ENCODE measurements at places on chromosomes 7 and 10.

DNA sequence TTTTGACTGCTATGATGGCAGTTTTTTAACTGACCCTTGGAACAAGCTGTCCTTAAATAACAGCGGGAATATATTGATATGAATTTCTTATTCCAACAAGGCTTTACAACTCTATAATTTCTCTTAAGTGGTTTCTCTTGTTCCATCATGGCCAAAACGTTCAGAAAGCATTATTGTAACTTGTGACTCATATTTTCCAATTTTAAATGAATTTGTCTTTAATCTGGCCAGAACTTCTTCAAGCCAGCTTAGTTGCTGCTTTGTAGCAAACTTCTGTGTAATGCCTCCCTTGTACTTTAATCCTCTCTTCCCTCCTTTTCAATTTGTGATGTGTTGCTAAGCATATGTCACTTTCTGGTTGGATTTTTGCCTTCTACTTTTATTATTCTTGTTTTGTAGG lies 271.9 kb downstream of the KIF20B start:
- no peak for DNase-seq

DNA sequence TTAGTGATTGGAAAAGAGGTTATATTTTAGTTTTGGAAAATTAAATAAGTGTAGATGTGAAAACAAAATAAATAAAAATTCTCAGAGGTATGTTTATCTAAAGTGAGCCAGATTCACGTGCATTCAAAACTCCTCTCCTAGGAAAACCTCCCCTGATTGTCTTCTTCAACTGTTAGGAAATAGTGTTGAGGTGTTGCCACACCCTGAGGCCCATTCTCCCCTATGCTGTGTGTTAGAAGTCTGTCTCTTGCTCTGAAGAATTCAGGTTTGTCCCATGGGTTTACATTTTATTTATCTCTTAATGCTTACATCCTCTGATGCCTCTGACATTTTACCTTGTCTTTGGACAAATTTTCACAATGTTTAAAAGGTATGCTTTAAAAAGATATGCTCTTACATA lies 40.3 kb downstream of the PTPRE start:
- DNase-seq, result no peak

DNA sequence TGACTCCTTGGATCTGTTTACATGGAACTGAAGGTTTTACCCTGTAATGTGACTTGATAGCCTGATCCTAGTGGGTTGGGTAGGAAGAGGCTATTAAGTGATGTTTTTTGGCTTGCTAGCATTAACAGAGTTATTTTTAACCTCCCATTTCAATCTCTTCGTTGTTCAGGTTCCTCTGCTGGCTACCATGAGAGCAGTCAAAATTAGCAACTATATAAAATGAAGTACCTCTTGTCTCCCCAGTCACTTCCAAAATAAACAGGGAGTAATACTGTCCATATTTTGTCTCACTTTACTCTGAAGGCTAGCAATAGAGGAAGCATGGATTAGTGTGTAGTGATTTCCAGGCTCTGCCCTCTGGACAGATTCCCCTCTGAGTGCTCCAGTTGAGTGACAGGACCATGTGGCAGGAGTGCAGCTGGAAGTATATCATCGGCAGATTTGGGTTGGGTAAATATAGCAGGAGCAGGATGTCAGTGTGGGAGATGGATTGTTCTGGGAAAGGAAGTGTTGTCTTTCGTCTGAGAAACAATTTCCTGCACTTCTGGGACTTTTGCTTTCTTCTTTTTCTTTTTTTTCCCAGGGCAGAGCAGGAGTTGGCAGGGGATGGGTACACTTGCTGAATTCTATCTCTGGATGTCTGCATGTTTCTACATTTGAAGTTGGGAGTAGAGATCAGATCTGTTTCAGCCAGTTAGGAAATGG lies 35.2 kb downstream of the GBF1 start:
- DNase-seq, result no peak

- peak; percentile 39 for DNase-seq
Measured at GRCh38 chr7:154568346-154568745, 434.6 kb downstream of the PAXIP1 start.

DNA sequence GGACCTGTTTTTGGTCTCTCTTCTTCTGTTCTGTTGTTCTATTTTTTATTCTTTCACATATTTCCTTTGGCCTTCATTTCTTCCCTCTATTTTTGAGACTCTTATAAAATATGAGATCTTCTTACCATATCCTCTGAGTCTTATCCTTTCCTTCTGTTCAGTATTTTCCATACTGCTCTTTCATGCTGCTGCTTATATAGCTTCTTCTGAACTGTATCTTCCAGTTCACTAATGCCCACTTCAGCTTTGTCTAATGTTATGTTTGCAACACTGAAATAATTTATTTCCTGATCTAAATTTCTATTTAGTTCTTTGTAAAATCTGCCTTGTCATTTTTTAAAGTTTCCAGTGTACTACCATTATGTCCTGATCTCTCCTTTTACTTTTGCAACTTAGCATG lies 12.8 kb downstream of the TMEM168 start:
- DNase-seq, result no peak

DNA sequence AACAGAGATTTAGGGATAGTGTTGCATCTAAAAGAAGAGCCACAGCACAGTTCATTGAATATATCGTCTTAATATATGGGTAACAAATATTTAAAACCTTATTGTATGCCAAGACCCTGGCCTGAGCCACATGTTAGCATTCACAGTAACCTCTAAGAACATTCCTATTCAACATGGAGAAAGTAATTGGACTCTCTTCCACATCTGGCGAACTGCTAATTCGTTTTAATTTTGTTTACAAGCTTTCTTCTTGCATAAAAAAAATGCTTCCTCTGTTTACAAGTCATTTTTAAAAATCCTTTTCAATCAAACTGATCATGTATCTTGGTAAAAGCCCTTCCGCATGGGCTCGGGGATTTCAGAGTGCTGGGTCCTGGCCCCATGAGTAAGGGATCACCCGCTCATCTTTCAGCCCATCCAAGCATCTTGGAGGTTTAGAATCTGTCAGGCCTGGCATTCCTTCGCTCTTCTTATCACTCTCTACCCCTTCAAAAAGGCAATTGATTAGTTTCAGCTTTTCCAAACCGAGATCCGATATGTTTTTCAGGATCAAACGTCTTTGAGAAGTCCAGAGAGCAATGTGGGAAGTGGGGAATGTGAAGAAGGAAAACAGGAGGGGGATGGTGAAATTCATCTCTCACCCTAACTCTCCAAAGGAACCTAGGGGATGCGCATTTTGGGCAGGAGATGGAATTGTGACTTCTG lies 7.3 kb downstream of the TWIST1 start:
- no peak for DNase-seq

DNA sequence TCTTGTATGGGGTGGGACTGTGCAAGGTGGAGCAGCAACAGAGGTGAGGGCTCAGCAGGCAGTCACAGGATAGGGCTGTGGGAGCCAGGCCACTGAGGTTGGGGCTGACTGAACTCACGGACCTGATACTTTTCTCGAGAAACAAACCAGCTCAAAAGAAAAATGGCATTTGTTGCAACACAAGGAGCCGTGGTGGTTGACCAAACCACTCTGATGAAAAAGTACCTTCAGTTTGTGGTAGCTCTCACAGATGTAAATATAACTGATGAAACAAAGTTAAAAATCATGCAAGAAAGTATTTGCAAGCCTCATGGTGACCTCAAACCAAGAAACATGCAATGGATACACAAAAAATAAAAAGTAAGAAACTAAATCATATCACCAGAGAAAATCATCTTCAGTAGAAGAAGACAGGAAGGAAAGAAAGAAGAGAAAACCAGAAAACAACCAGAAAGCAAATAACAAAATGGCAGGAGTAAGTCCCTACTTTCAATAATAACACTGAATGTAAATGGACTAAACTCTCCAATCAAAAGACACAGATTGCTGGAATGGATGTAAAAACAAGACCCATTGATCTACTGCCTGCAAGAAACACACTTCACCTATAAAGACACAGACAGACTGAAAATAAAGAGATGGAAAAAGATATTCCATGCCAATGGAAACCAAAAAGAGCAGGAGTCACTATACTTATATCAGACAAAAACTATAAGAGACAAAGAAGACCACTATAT lies 48.9 kb upstream of the DUSP5 start:
- no peak for DNase-seq

DNA sequence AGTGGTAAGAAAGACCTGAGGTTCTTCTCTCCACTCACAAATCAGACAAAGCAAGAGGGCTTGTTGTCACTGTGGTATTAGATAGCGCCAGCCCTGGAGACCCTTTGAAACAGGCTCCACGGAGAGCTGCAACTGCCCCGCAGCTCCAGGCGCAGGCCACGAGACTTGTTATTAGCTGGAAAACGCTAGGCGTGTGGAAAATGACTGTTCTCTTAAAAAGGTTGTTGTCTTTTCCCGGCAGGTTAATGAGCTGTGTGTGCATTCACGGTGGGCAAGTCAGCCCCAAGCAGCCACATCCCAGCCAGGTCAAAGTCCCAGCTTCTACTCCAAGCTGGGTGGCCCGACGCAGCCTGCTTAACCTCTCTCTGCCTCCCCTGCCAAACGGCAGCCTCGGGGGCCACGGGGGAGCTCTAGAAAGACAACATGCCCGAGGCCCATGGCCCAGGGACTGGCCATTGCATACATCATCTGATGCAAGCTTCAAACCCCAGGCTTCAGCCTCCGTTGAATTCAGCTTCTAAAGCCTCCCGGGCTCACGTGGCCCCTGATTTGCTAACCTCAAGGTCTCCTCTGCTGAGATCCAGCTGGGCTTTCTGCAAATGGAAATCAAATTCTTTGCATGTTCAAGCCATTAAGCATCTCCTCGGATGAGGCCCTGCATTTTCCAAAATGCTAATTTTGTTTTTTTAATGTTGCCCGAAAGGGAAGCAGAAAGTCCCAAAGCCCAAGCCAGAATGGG lies 61.3 kb upstream of the DNAAF5 start:
- no peak for DNase-seq

GRCh38 chr10:124072106-124072505 lies 21.3 kb downstream of the CHST15 start:
- no peak for DNase-seq

DNA sequence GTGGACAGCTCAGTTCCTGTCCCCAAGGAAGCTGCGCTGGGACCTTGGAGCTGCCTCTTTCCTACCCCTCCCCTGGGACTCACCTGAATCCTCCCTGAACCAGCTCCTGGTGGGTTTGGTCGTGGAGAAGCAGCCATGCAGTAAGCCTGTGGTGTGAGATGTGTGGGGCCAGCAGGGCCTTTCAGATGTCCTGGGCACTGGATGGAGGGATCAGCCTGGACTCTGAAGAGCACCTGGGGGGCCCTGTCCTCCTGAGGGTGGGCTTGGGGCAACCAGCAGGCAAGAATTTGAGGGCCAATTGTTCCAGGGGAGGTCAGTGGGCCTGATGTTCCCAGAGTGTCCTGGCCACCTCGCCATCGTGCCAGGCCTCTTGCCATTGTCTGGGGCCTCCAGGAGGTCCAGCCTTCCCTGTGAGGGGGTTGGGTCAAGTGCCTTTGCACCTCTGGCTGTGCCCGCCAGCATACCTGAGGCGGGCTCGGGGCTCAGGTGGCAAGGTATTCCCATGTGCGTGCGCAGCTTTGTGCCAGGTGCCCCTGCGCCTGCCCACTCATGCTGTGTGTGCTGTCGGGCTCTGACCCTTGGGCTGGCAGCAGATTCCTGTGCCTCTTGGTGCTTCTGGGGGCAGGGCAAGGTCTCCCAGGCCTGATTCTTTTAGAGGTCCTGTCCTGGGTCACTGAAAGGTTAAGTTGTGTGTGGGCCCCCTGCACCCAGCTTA lies 7.3 kb downstream of the TRIM8 start:
- no peak for DNase-seq

DNA sequence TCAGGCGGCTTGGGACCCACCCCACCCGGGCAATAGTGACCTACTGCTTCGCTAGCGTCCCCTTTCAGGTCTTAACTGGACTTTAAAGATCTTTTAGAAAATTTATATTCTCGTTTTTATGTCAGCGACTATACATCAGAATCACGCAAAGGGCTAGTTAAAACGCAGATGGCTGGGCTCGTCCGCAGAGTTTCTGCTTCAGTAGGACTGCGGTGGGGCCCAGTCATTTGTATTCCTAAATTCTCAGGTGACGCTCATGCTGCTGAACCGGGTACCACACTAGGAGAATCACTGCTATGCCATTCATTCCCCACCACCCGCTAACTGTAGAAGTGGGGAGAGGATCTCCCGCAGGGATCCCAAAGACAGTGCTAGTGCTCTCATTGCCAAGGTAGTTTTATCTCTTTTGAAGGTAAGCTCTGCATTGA lies 12.0 kb upstream of the SP8 start:
- no peak for DNase-seq

DNA sequence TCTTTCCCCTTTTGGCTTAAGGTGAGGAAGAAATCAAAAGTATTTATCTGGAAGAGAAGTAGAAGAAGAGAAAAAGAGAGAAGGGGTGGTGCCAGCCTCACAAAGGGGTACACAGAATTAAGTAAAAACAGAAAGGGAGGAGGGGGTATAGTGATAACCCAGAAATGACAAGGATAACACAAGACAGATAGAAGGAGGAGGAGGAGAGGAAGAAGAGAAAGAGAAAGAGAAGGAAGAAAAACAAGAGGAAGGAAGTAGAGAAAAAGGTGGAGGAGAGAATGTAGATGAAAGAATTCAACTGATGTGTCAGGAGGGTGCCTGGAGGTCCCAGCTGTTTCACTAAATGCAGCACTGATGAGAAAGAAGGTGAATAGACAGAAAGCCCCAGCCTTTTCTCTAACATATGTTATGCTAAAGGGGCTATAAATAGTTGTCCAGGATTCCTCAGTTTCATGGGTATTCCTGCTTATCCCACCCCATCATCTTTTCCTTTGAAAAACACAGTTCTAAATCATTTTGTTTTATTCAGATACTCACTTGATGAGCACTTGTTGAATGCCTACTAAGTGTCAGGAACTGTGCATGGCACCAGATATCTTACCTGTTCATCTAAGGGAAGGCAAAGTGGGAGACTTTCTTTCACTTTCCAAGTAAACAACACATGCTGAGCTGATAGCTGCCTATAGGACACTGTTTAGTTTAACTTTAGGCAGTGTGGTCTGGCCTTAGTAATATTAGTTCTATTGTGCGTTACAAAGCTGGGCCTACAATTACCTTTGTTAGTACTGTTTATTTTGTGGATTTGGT lies 8.0 kb downstream of the SEMA3E start:
- no peak for DNase-seq

DNA sequence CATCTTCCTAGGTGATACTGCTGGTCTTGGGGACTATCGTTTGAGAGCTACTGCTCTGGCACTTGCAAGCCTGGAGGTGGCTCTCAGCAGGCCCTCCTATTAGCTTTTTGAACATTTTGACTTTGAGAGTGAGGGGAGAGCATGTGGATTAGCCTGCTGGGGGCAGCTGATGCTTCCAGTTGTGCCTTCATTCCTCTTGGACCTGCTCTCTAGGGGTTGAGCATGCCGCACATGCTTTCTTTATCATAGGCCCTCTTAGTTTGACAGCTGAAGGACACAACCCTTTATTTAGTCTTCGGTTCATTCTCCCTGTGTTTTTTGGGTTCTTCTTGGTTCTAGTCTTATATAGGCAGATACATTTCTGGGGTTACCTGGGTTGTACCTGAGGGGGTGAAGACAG lies 132.1 kb downstream of the GALNT17 start:
- no peak for DNase-seq

- no peak for DNase-seq
Measured at GRCh38 chr10:91493313-91493712, 83.2 kb downstream of the HECTD2 start.

All from dorsolateral prefrontal cortex (tissue), 122 donors.